ENCODE measurements at places on chromosomes 1 and 21.
A peak's percentile ranks its signal among the peaks of the same experiment; 100 is the strongest.

DNA sequence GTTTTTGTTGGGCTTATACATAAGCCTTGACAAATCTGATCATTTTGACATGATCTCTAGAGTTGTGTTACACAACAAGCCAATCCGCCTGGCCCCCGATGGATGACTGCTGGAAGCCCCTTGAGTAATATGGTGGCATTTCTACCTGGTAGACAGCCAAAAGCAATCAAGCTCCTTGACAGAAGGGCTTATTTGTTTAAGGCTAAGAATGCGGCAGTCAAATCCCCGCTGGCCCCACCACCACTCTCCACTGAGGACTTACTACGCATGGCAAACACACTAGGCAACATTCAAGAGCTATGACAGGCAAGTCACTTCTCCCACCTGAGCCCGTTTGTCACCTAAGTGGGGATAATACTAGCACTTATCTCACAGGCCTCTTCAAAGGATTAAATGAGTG is 33.4 kb upstream of the C1orf198 start:
- no peak for DNase-seq

DNA sequence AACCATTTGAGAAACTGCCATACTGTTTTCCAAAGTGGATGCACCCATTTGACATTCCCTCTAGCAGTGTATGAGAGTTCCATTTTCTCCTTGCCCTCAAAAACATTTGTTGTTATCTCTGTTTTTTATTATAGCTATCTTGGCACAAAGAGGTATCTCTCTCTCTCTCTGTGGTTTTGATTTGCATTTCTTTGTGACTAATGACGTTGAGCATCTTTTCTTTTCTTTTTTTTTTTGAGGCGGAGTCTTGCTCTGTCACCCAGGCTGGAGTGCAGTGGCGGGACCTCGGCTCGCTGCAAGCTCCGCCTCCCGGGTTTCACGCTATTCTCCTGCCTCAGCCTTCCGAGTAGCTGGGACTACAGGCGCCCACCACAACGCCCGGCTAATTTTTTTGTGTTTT is 17.4 kb upstream of the ZMYM6 start:
- DNase-seq, result no peak

- no peak for DNase-seq
Measured at GRCh38 chr1:204358605-204359004, 1.1 kb downstream of the PLEKHA6 start.

- no peak for DNase-seq
Measured at GRCh38 chr1:242842094-242842493, 317.6 kb upstream of the PLD5 start.

- DNase-seq, result no peak
Measured at GRCh38 chr1:203017061-203017460, 9.2 kb upstream of the PPFIA4 start.

- no peak for DNase-seq
Measured at GRCh38 chr1:99577313-99577712, 68.6 kb upstream of the PALMD start.

- peak; percentile 76 for DNase-seq
Measured at GRCh38 chr1:24929398-24930259, 447 bp downstream of the RUNX3 start.

GRCh38 chr1:78520216-78520615 is 29.4 kb downstream of the PTGFR start:
- no peak for DNase-seq

- no peak for DNase-seq
Measured at GRCh38 chr1:11107599-11107998, 7.9 kb upstream of the EXOSC10 start.

DNA sequence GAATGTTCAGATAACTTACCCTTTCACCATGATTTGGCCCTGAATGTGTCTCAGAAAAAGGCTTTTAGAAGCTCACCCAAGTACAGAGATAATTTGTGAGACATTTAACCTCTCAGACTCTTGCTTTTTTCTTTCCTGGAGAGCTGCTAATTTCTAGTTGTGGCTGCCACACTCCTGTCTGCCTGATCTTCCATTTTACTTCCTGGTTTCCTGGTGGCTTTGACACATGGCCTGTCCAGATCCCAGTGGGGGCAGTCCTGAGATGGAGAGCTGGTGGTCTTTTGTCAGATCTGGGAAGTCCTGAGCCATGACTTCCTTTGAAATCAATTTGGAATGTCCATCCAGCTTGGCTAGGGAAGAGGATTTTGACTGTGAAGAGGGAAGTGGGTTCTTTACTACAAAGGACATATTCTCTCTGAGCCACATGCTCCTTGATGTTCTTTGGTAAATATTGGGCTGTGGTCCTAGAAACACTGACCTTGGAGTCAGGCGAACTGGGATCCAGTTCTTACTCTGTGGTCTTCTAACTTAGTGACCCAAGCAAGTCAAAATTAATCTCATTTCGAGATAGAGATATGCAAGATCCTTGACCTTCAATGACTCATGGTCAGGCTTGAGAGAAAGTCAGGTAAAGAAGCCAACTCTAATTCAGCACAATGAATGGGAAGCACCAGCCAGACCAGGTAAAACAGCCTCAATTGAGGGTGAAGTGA is 78.0 kb upstream of the HSD17B7 start:
- no peak for DNase-seq

Data from AG20443 (cell line).